T-helper 17 cell (primary cell): ENCODE measurements at places on chromosomes 12 and 14. TPM values are rescaled to one million over a fixed set of nuclear protein-coding genes. Genes with fewer than 3 reads are reported as not detected.

ADAM21 gene
- total RNA-seq = not detected

PLEKHA5 gene
- 8.9 TPM for total RNA-seq

IL26 gene
- not detected for total RNA-seq

- DNase-seq = no peak
These were observed 10.2 kb upstream of the NFE2 start for GRCh38 chr12:54311051-54311450.

GRCh38 chr12:127742231-127742630 lies 524.7 kb upstream of the TMEM132C start:
- DNase-seq = no peak

DNA sequence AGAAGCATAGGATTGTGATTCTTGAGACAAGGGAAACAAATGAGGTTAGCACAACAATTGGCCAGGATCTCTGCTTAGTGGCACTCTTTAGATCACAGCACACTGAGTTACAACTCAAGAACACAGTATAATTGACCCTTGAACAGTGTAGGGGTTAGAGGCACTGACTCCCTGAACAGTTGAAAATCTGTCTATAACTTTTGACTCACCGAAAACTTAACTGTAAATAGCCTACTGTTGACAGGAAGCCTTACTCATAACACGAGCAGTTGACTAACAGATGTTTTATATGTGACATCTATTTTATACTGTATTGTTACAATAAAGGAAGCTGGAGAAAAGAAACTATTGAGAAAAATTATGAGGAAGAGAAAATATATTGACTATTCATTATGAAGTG lies 296.1 kb downstream of the RERGL start:
- DNase-seq = no peak

DNA sequence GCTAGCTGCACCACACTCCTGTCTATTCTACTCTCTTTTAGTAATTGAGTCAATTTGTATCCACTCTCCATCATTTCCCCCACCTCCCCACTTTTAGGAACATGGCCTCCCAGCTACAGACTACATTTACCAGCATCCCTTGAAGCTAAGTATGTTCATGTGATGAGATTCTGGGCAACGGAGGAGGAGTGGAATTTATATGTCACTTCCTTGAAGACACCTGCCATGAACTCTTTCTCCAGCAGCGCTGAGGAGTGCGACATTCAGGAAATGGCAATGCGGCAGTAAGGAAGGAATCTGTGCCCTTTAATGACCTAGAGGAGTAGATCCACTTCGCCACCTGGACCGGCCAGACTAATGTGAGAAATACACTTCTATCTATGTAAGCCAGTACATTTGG lies 243.7 kb upstream of the DIO2 start:
- DNase-seq = no peak

DNA sequence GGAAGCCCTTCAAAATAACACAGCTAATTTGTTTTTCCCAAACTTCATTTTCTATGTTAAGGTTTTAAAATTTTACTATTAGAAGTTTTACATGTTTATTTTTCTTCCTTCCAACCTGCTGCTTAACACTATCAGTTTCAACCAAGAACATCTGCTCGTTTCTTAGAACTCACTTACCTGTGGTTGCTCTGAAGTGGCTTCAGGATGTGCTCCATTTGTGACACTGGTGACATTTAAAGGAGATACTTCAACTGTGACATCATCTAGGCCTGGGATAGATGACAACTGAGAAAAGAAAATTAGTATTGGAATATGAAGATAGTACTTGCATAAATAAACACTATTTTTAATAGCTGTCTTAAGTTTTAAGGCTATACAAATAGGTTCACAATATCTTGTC lies 17.9 kb downstream of the WASHC3 start:
- DNase-seq = no peak

- no peak for DNase-seq
These were observed 8.0 kb upstream of the MGP start for GRCh38 chr12:14893506-14894250.

GRCh38 chr14:76930549-76930948 lies 98.0 kb downstream of the IRF2BPL start:
- DNase-seq = no peak

- no peak for DNase-seq
These were observed 15.7 kb upstream of the FAM222A start for GRCh38 chr12:109697877-109698468.

- DNase-seq = no peak
These were observed 10.5 kb downstream of the CELA1 start for GRCh38 chr12:51335931-51336330.

GRCh38 chr12:117334855-117335587 lies 26.4 kb downstream of the NOS1 start:
- DNase-seq = no peak

DNA sequence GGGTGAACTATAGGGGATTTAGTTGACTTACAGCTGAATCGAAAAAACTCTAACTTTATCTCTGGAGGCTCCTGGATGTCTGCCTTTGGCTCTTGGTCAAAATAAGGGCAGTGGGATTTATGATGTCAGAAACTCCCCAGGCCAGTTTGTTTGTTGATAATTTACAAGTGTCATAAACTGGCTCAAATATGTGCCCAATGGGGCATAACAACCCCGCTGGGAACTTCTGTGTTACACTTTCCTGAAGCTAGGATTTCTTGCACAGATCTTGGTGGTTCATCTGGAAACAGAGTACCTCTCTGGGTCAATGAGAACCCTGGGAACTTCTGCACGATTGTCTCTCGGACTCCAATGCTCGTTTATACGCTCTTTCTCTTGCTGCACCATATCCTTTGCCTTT lies 58.7 kb upstream of the MUCL1 start:
- no peak for DNase-seq

DNA sequence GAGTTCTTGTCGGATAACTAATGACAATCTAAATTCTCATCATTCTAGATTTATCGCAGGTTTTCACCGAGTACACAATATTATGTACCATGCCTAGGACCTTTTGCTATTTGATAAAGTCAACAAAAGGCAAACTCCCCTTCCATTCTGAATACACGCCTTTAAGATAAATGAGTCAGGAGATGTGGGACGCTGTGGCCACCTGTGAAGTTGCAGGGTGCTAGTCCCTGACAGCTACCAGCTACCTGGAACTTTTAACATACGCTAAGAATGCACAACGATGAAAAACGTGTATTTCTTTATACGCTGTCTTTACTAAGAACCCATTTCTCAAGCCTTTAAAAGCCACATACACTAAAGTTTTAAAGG lies 678 bp downstream of the MDM1 start:
- DNase-seq = no peak

DNA sequence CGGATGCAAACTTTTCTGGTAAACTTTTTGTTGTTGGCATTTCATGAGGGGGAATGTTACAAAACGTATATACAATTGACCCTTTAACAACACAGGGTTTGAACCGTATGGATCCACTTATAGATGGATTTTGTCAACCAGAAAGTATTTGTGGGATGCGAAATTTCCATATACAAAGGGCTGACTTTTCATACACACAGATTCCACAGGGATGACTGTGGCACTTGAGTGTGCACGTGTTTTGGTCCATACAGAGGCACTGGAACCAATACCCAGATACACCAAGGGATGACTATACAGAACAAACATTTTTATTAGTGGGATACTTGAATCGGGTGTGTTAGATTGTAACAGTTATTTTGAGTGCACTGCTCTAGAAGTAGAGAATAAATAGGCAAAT lies 29.8 kb upstream of the CCT2 start:
- DNase-seq = no peak

GRCh38 chr12:111687255-111687654 lies 1.4 kb downstream of the ACAD10 start:
- no peak for DNase-seq

- DNase-seq = no peak
These were observed 700.4 kb upstream of the TBX3 start for GRCh38 chr12:115384391-115384790.

- DNase-seq = no peak
These were observed 202.6 kb upstream of the LHX5 start for GRCh38 chr12:113674302-113674701.

DNA sequence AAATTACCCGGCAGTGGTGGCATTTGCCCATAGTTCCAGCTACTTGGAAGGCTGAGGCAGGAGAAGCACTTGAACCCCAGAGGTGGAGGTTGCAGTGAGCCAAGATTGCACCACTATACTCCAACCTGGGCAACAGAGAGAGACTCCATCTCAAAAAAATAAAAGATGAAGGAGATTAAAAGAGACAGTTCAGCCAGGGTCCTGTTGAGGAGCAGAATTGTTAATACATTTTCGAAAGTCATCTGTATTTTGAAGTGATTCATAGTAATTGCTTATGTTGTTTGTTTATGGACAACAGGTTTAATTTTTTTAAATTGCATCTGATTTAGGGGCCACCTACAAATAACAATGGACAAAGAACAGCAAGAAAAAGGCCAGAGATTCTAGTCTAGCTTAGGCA lies 112.9 kb downstream of the DIP2B start:
- no peak for DNase-seq
